Spinal cord (tissue), 10 donors: ENCODE measurements at places on chromosomes 3 and 15.

- no peak for DNase-seq
Measured at GRCh38 chr3:33103480-33103879, 6.5 kb upstream of the GLB1 start.

DNA sequence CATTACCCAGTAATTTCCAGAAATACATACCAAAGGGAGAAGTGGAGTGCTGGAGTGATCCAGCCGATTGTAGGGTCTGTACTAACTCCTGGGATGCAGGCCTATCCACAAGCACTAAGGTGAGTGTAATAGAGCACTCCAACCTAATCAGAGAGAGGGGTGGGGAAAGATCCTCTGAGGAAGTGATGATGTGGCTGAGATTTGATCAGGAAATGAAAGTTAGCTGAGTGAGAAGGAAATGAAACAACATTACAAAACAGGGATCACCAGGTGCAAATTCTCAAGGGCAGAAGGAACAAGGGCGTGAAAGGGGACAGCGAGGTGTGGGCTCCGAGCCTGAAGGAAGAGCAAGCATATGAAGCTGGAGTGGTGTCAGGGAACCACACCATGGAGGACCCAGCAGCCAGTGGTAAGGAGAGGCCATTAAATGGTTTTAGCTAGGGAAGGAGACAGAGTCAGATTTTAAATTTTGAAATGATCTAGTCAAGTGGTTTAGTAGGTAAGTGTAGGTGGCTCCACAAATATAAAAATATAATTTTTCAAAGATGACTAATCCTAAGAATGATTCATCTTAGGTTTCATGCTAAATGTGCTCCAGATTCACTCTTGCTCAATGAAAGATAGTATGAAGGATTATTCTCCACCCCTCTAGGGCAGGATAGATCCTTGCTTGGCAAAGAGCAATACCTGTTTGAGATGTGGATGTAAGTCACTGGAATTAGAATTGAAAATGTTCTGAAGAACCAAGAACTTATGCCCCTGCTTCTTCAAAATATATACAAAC lies 348.7 kb downstream of the TBL1XR1 start:
- no peak for DNase-seq

DNA sequence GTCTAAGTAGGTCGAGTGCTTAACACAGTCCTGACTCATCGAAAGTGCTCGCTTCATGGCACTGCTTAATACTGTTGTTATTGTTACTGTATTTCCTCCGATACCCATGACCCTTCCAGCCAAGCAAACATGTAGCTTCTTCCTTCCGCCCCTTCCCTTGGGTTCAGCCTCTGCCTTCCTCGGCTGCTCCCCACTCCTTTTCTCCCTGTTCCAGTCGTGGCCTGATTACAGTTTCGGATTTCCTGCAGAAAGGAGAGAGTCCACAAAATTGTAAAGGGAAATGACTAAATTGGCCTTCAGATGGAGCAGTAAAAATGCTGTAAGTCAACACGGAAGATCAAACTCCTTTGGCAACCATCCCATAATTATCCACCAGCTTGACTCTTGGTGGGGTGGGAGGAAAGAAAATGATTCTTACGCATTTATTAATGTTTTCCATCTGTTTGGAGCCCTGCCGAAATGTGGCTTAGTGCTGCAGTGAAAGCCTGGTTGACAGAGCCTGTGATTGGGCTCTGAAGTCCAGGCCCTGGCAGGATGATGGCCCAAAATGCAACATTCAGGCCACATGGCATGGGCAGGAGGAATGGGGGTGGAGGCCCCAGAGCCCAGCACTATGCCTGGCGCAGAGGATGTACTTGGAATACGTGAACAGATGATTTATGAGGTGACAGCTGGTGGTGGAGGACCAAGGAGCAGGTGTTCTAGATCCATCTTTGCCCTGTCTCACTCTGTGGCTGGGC lies 37.6 kb downstream of the FAM3D start:
- DNase-seq = peak; percentile 84

- no peak for DNase-seq
Measured at GRCh38 chr15:58760385-58761009, 10.6 kb upstream of the MINDY2 start.

DNA sequence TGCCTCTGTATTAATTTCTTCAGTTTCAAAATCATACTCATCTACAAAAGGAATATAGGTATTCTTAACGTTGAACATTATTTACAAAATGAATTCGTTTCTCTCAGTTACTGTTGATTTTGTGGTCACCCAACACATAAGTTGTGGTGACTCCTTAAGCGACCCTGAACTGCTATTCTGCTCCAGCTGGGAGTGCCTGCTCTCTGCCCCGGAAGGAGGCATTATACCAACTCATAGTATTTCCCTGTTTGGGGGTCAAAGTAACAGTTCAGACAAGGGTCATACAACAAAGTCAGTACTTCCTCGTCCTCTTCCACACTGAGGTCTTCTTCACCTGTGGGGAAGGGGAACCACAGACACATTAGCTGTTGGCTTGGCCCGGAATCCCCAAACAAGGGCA lies 75.7 kb upstream of the FAM3D start:
- DNase-seq = no peak

- DNase-seq = peak; percentile 8
Measured at GRCh38 chr15:39327005-39327730, 253.7 kb upstream of the THBS1 start.

DNA sequence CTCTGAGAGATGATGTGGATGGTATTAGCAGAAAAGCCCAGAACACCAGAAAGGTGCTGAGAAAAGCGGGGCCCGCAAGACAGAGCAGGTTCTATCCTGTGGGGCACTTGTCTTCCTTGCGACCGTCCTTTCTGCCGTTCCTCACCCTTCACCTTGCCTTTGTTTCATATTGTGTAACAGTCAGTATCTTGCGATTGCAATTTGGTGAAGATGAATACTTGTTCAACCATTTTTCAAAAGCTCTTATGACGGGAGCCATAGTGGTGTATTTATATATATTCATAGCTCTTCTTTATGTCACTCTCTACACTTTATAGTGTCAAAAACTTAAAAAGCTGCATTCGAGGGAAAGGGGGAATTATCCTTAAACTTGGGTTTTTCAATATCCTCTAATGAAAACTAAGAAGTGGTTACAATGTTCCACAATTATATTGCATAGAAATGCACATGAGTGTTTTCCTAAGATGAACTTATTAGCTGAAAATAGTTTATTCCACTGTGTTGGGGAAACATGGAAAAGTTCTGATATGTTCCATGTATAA lies 797 bp downstream of the MAP3K13 start:
- DNase-seq = no peak

DNA sequence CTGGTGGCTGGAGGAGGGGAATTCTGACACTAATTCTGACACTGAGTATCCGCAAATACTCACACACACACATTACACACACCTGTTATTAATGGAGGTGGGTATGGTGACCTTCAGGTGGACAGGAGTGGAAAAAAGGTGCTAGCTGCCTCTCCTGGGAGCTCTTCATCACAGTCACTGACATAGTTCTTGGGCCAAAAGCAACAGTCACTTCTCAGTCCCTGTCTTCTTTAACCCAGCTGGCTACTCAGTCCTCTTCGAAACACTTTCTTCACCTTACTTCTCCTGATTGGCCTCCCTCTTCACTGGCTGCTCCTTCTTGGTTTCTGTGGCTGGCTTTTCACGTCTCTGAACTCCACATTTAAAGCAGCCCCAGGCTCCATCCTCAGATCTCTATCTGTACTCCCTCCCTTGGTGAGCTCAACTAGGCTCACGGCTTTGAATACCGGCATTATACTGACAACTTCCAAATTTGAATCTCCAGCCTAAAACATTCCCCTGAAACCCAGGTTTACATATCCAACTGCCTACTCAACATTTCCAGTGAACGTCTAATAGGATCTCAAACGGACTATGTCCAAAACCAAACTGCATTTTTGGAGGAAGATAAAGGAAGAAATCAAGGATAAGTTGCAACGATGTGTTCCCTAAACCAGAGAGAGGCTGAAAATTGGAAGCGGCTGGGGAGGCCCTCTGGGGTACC lies 53.2 kb upstream of the HEG1 start:
- no peak for DNase-seq

GRCh38 chr15:70354346-70354905 lies 256.7 kb upstream of the TLE3 start:
- DNase-seq = no peak

- peak; percentile 37 for DNase-seq
Measured at GRCh38 chr3:95926904-95927501, 887.4 kb upstream of the EPHA6 start.

- DNase-seq = no peak
Measured at GRCh38 chr3:127651516-127652172, 21.1 kb upstream of the ABTB1 start.

GRCh38 chr15:65334586-65335231 lies 30.2 kb downstream of the RNU5B-1 start:
- DNase-seq = no peak

DNA sequence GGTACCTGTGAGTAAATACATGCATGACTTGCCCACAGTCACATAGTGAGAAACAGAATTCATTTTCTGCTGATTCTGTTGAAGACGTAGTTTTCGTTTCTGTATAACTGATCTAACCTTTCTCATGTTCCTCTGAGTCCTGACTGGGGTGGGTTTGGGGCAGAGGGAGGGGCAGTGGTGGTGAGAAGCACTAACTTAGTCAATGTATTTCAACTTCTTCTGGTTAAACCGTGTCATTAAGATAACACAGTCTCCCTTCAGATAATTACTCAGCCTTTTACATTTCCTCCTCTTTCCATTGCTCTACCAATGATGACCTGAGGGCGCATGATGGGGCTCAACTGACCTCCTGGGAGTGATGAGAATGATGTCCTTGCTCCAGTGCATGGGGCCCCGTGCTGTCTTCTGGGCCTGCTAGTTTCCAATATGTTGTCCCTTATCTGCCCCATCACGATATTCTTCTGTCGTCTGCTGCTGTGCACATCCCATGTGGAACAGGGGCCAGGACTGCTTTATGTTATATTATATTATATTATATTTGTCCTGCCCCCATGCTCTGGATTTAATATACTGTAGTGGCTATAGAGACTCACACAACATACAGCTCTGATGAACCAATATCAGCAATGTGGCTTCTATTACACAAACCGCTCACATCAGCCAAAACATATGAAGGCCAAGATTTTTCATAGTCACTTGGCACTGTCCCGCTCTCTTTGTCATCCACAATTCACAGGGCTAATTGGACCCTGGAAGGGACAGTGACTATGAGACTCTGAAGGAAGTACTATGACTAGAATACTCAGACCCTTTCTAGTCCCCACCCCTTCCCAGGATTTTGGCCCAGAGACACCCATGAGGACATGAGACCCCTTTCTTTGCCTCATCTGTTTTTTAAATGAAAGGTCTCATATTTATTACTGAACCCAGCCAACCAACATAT lies 407.1 kb upstream of the MCTP2 start:
- DNase-seq = no peak

- DNase-seq = no peak
Measured at GRCh38 chr15:99511866-99512661, 53.7 kb upstream of the MEF2A start.

DNA sequence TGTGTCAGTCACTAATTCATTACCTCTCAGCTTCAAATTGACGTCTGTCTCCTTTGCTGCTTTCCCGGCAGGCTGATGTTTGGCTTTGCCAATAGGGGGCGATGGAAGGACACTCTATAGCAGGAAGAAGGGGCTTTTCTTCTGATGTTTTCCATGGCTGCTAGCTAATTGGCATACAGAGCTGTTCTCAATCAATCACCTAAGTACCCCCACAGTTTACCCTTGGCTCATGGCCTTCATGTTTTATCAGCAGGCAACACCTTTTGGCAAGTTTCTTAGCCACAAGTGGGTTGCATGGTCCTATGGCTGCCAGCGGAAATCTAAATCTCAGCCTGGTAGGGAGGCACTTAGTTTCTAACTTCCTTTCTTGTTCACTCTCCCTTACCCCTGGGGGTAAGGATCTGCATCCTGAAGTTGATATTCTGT lies 45.0 kb downstream of the ESYT3 start:
- DNase-seq = peak; percentile 7

DNA sequence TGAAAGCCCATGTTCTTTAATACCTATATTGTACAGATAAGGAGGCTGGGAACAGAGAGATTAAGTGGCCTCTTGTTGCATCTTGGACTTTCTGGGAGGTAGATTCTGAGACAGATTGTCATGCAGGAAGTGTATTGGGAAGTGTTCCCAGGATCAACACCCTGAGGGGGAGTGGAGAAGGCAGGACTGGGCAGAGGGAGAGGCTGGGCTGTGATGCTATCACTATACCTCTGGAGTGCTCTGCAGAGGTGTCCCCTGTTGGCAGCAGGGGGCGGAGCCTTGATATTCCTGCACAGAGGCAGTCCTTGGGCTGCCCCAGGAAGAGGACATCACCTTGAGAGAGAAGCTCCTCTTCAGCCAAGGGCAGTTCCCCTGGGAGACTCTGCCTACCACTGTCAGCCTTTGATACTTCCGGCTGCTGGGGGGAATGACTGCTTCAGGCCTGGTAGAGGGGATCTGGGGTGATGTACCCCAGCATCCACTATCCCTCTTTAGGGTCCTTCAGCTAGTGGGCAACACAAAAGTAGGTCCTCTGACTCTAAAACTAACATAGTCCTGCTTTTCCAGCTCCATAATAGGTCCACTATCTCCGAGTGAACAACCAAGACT lies 97.4 kb upstream of the RNU6-1 start:
- DNase-seq = no peak

DNA sequence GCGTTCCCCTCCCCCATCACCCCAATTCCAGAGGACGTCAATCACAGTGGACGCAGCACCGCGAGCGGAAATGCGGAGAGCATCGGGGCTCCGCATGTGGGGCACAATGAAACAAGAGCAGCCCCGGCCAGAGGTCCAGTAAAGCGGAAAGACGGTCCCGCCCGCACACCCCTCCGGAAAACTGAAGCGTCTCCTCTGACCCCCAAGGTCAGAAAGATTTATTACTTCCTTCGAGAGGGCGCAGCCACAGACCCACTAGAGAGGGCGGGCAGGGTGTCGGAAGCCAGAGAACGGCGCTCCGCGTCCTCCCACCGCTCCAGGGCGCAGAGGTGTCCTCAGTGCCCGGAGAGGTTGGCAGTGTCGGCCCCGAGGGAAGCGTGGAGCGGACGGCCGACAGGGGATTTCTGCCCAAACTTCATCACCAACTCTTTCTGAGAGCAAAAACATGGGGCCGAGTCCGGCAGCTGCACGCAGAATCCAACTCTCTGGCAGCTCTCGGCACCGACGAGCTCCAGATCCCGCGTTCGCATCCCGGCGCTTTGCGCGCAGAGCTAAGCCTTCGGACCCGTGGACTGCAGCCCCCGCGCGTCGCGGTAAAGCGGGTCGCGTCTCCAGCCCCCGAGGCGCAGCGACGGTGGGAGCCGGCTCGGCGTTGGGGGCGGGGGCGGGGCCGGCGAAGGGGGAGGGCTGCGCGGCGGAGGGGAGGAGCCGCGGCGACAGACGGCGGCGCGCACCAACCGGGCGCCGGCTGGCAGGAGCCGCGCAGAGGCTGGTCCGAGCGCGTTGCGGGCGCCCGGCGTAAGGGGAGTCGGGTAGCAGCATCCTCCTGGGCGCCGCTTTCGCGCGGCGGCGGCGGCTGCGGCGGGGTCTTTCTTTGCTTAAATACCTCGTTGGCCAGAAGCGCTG lies at the start of gene CHST2:
Gene CHST2 (plus strand): TSS at position 763 of the 906 bp plus-strand sequence. CDS start 1,046 bp downstream, outside the sequence.
- peak; percentile 95 for DNase-seq

DNA sequence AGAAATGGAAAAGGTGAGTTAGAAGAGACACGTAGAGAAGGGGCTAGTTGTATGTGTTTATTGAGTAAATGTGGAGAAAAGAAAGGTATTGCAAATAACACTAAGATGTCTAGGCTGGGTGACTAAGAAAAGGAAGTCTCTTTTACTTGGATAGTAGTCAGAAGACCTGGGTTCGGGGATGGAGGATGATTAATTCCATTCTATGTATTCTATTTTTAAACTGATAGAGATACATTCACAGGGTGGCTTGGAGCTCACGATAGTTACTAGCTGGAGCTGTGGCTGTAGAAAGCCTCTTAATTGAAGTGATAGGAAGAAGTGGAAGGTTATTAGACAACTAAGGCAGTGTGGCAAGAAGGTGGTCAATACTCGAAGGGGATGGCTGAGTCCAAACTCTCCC lies 65.9 kb upstream of the TNIK start:
- no peak for DNase-seq

- DNase-seq = no peak
Measured at GRCh38 chr3:1200371-1200770, 107.5 kb downstream of the CNTN6 start.
